ENCODE measurements at places on chromosomes 1 and 21. TPM values are rescaled to one million over a fixed set of nuclear protein-coding genes. Genes with fewer than 3 reads are reported as not detected.

TSSK3 gene
- not detected for total RNA-seq

GPATCH3 gene
- 21.1 TPM for total RNA-seq

IVL gene
- total RNA-seq: 60.1 TPM

EDN2 gene
- 2.8 TPM for total RNA-seq

MROH7 gene
- total RNA-seq: not detected

KCNE2 gene
- total RNA-seq: not detected

VSIG8 gene
- total RNA-seq: 0.05 TPM

C1QC gene
- not detected for total RNA-seq

ADORA3 gene
- total RNA-seq: not detected

CHI3L2 gene
- total RNA-seq: not detected

DEPDC1 gene
- 12.5 TPM for total RNA-seq

SLC5A3 gene
- 5.6 TPM for total RNA-seq

URB2 gene
- 10.4 TPM for total RNA-seq

AADACL3 gene
- not detected for total RNA-seq

EPHA10 gene
- total RNA-seq: 0.07 TPM

TSPAN1 gene
- total RNA-seq: 37.5 TPM

VWA5B1 gene
- not detected for total RNA-seq

HOOK1 gene
- total RNA-seq: 7.1 TPM

CCDC30 gene
- total RNA-seq: 0.09 TPM

WNT9A gene
- total RNA-seq: 1.5 TPM

LCE2A gene
- total RNA-seq: not detected

OR2L2 gene
- total RNA-seq: not detected

TRNP1 gene
- total RNA-seq: 35.4 TPM

ASAP3 gene
- total RNA-seq: 20.3 TPM

KISS1 gene
- not detected for total RNA-seq

CASP9 gene
- total RNA-seq: 7.6 TPM

PLA2G2D gene
- total RNA-seq: not detected

SLC9C2 gene
- total RNA-seq: not detected

TIE1 gene
- total RNA-seq: not detected

BEND5 gene
- total RNA-seq: 0.07 TPM

USH2A gene
- not detected for total RNA-seq

CFAP126 gene
- total RNA-seq: not detected

RGS16 gene
- total RNA-seq: 0.74 TPM
